ENCODE measurements at places on chromosomes 13 and 19.

DNA sequence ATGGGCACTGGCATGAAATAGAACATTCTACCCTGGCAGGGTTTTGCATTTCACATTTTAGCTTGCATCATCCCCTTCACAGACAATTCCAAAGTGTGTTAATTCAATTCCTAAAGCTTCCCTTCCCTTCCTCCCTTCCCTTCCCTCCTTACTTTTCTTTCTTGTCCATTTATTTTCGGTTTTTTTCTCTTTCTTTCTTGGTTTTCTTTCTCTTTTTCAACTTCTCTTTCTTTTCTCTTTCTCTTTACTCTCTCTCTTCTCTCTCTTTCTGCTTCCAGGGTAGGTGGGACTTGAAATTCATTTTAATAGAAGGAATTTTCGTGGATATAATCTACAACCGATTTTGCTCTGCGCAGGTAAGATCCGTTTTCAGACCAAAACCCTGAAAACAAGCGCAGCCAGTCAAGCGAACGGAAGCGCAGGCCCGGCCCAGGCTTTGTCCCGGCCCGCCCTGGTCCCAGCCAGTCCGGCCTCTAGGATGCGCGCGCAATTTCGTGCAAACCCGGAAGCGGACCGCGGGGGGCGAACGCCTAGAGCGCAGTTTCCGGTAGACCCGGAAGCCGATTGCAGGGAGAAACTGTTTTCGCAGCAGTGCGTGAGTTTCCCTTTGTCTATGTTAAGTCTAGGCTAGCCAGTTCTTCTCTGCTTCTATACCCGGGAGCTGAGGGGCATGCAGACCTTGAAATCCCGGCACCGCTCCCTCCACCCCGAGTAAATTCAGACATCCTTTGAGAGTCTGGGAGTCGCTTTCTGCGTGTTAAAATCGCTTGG lies at the start of gene ZNF528:
Gene ZNF528 (plus strand): TSS at position 540 of the 771 bp plus-strand sequence. CDS start 4,165 bp downstream, outside the sequence.
- peak; percentile 98 for DNase-seq

GRCh38 chr13:59660582-59660981 lies 503.1 kb downstream of the DIAPH3 start:
- no peak for DNase-seq

- no peak for DNase-seq
Observed at GRCh38 chr13:99352351-99353245, 45.4 kb upstream of the GPR183 start.

- DNase-seq, result no peak
Observed at GRCh38 chr19:39430675-39431593, 4.8 kb downstream of the RPS16 start.

GRCh38 chr13:75285310-75285709 lies 196.7 kb downstream of the TBC1D4 start:
- no peak for DNase-seq

DNA sequence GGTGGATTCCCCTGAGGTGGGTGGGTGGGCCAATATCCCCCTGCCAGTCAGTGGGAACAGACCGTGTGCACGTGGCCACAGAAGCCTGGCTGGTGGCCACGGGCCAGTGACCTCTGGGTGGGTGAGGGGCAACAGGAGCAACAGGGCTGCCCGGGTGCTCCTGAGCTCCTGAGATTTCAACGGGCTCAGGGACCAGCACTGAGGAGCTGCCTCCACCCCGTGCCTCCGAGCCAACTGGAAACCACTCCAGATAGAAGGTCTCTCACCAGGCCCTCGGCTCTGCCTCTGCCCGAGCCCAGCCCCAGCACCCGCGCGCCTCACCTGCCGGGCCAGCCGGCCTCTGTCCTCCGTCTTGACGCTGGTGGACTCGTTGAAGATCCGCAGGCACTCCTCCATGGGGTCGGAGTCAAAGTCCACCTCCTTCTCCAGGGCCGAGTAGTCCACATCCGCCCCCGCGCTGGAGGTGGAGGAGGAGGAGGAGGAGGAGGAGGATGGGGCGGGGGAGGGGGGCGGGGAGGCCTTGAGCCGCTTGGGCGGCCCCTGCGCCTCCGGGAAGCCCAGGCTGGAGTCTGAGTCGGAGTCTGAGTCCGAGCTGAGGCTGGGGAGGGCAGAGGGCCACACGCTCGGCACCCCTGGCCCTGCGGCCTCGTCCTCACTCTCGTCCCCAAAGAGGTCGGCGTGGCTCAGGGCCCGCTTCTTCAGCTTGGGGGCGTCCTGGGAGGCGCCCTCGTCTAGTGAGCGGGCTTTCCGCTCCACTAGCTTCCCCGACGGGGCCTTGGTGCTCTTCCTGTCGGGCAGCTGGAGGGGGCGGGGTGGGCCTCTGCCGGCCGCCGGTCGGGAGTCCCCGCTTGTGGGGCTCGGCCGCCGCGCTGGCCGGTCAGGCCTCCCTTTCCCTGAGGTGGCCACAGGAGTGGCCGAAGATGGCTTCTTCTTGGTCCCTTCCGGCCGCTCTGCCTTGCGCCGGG lies 14.8 kb upstream of the ATP8B3 start:
- no peak for DNase-seq

- peak; percentile 20 for DNase-seq
Observed at GRCh38 chr19:36528921-36529518, 949 bp upstream of the ZNF260 start.

GRCh38 chr19:47714339-47714738 lies 1.1 kb downstream of the EHD2 start:
- DNase-seq, result no peak

- peak; percentile 85 for DNase-seq
Observed at GRCh38 chr19:49114630-49115363, 627 bp downstream of the LIN7B start.

- no peak for DNase-seq
Observed at GRCh38 chr13:67967031-67967430, 736.9 kb upstream of the PCDH9 start.

GRCh38 chr19:37930416-37930815 lies 23.4 kb downstream of the SIPA1L3 start:
- no peak for DNase-seq

DNA sequence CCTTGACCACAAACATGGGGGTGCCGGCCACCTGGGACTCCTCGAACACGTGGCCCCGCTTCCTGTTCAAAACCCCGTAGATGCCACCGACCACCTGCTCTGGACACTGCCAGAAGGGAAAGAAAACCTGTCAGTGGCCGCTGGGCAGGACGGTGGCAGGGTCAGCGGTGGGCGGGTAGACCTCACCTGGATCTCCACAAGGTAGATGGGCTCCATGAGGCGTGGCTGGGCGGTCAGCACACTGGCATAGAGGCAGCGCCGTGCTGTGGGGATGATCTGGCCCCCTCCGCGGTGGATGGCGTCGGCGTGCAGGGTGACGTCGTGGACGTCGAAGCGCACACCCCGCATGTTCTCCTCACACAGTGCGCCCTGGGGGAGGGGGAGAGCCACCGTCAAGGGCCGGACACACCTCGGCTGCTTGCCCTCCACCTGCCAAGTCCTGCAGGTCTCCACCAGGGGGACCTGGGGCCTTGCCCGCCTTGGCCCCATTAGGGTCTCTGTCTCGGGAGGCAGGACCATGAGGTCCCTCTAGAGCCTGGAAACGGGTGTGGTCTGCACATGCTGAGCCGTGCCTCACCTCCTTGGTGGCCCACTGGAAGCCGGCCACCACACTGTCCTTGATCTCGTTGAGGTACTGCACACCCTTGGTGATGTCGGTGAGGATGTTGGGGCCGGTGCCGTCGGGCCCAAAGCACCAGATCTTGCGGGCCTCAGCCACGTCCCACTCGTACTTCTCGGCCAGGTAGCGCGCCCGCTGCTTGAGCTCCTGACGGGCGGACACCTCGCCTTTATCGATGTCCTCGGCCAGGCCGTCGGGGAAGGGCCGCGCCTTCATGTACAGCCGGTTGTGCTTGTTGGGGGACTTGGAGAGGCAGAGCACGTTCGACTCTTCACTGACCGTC lies 6.6 kb upstream of the DAPK3 start:
- no peak for DNase-seq

DNA sequence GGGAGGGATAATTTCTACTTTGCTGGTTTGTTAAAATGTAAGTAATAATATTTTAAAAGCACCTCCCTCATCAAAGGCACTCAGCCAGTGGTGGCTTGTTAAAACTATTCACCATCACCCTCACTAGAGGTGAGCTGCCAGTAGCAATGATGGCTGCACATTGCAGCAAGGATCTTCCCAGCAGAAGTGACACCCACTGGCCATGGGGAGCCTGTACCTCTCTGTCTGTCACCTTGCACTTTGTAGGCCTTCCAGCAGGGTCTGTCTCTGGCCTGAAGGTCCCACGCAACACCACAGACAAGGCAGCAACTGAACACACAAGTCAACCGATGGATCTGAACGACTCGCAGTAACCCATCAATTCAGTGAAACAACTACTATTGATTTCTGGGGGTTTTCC lies 47.3 kb upstream of the C13orf42 start:
- DNase-seq, result peak; percentile 41

DNA sequence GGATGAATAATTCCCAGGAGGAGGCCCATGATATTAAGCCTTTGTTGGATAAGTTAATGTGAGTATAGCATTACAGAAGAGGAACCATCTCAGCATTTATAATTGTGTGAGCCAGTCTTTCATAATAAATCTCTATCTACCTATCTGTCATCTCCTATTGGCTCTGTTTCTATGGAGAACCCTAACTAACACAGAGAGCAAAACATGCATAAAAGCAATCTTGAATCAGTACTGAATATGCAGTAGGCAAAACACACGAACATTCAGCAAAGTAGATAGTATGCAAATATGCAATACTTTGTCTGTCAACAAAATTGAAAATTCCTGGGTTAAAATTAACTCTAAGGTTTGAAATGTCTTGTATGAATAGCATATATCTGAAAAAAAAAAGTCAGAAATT lies 966.3 kb downstream of the DIAPH3 start:
- no peak for DNase-seq

DNA sequence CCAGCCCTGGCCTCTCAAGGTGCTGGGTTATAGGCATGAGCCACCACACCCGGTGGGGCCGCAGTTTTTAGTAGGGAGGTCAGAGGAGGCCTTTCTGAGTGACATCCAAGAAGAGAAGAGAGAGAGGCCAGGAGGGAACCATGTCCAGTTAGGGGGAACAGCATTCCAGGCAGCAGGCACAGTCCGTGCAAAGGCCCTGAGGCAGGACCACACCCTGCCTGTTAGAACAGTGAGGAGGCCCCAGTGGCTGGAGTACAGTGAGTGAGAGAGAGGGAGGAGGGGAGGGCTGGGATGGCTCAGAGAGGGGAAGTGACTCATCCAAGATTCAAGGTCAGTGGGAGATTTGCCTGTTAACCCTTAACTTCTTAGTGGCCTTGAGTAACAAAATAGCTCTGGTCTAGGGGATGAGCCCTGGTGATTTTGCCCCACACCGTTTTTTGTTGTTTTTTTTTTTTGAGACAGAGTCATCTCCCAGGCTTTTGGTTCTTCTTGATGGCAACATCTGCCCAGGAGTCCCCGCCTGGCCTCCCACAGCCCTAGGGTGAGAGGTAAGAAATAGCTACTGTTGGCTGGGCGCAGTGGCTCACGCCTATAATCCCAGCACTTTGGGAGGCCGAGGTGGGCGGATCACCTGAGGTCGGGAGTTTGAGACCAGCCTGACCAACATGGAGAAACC lies 2.7 kb upstream of the PLIN3 start:
- peak; percentile 44 for DNase-seq

DNA sequence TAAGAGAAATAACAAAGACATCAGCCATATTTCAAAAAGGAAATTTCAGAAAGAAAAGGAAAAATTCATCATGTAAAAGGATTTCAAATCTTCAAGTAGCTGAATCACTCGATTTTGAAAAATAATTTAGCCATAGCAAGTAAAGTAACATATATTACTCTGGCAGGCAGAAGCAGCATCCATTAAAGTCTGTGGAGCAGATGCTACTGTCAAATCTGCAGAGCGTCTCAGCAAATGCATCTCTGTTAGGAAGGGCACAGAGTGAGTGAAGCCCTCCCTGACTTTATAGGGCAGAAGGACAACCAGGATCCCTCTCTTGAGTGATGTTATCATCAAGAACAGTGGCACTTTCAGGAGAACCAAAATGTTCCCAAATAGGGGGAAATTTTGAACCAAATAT lies 445.5 kb downstream of the EFNB2 start:
- no peak for DNase-seq

DNA sequence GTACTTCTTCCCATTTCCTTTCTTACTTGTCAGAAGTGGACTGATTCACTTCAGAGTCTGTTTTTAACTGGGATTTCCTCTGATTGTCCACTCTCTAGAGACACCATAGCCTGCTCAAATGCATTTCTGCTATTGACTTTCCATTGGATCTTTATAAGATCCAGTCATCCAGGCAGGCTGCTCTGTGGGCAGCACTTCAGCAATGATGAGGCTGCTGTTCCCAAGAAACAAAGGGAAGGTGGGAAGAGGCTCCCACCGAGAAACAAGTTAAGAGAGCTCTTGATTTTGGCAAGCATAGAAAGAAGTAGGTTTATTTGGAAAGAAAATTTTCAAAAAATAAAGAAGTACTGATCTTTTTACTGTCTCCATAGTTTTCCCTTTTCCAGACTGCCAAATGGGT lies 125.8 kb upstream of the STARD13 start:
- no peak for DNase-seq

- DNase-seq, result no peak
Observed at GRCh38 chr13:97329331-97329730, 104.6 kb upstream of the RAP2A start.

DNA sequence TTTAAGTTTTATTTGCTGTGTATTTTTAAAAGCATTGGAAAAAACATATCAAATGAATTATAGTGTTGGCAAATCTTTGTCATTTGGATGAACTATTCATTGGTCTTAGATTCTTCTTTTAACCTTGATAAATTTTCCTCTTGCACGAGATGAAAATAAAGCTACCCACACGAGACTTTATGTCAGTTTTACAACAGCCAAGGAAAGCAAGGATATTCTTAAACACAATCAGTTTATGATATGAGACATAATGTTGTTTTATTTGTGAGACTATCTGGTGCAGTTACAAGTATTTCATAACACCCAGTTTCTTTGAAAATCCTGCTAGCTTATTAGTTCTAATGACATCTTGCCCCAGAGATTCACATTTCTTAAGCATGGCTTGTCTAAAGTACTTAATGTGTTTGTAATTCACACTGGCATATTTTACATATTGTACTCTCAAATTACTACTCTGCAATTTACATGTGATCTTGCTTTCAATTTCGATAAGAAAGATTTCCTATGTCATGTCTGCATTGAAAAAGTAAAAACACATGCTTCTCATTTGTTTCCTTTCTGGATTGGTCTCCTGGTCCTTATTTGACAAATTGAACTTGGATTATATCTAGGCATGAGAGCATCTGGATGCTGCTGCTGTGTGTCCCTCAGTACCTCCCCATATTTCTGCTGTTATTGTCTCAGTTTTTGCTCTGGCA lies 955.5 kb upstream of the PCDH9 start:
- no peak for DNase-seq

DNA sequence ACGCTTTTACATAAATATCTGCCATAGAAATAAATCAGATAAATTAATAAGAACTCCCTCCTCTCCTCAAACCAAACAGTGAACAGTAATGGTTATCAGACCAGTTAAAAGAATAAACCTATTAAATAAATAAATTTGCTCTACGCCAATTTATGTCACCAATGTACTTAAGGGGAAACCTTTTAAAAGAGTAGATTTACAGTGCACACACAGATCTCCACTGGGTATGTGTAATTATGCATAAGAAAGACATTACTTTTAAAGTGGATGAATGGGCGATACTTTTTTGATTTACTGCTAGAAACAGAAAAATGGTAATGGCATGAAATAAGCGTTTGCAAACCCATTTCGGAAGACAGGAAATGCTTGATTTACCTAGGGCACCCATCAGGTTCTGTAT lies 34.9 kb upstream of the C19orf12 start:
- DNase-seq, result no peak

GRCh38 chr13:90824032-90824431 lies 523.5 kb upstream of the MIR17HG start:
- no peak for DNase-seq

All from WERI-Rb-1 (cell line).